ENCODE measurements at places on chromosomes 5 and 9.

DNA sequence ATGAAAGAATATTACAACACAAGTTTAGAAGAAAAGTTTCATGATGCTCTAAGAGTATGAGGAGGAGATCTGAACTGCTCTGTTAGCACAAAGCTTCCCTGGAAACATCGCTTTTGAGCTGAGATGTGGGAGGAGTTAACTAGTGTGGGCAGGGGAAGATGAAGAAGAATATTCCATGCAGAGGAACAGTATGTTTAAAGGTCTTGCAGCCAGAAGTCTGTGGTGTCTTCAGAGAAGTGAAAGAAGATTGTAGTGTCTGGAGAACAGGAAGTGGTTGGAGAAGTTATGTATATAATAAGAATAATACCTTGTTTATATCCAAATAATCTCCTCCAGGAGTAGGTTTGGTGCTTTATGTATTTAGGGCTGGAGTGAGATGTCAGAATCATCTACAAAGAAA lies 406.7 kb downstream of the MAN2A1 start:
- DNase-seq = no peak

DNA sequence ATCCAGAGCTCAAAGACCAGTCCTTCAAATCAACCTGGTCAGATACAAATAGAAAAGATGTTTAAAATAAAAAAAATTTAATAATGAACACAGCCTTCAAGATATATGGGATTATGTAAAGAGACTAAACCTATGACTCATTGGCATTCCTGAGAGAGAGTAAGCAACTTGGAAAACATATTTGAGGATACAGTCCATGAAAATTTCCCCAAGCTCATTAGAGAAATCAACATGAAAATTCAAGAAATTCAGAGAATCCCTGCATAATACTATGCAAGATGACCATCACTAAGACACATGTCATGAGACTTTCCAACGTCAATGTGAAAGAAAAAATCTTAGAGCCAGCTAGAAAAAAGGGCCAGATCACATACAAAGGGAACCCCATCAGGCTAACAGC lies 512.9 kb upstream of the PTGER4 start:
- no peak for DNase-seq

DNA sequence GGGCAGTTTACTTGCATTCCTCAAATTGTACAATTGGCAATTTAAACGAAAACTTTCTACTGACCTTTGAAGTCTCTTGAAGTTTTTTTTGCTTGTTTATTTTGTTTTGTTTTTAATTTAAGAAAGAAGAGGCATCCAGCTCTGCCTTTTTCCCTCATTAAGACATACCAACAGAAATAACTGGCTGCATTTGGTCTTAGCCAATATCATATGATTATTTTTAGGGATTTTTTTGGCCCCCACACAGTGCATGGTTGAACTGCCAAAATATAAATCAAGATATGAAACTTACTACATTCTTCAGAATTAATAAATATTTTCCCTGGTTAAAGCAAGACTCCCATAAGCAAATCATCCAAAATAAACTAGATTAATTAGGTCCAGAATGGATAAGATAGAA lies 79.4 kb downstream of the ALDH1A1 start:
- DNase-seq = no peak

DNA sequence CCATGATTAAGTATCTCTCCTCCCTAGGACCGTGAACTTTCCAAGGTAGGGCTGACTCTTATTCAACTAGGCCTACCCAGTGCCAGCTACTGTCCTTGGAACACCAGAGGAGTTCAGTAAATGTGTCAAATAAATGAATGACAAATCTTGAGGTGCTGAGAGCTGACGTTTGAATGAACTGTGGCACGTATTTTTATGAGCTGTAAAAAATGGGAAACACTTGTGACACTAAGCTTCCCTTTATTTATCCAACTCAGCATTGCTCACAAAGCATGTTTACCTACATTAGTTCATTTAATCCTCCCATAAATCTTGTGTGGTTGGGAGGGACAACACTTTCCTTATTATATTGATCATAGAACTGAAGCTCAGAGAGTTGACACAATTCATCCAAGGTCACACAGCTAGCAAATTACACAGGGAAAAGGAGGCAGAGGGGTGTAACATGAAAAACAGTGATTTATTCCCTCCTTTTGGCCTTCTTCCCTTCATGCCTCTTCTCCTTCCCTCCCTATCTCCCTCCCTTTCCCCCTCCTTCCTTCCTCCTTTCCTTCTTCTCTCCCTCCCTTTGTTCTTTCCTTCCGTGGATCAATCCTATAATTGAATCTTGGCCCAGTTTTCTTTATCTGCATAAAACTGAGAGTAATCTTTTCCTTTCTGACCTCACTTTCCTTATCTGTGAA lies 412.6 kb downstream of the DMRT2 start:
- DNase-seq = no peak

DNA sequence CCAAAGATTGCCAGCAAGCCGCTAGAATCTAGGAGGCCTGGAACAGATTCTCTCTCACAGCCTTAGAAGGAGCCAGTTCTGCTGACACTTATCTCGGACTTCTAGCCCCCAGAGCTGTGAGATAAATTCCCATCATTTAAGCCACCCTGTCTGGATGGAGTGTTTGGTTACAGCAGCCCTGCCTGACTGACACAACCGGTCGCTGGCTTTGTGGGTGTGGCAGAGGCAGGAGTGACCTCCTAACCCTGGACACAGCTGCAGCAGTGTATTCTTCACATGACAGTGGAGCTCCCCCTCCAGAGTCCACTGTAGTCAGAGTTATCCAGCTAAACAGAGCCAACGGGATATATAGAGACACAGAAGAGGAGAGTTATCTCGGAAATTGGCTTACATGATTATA lies 21.2 kb upstream of the IL17B start:
- DNase-seq = peak; percentile 87

DNA sequence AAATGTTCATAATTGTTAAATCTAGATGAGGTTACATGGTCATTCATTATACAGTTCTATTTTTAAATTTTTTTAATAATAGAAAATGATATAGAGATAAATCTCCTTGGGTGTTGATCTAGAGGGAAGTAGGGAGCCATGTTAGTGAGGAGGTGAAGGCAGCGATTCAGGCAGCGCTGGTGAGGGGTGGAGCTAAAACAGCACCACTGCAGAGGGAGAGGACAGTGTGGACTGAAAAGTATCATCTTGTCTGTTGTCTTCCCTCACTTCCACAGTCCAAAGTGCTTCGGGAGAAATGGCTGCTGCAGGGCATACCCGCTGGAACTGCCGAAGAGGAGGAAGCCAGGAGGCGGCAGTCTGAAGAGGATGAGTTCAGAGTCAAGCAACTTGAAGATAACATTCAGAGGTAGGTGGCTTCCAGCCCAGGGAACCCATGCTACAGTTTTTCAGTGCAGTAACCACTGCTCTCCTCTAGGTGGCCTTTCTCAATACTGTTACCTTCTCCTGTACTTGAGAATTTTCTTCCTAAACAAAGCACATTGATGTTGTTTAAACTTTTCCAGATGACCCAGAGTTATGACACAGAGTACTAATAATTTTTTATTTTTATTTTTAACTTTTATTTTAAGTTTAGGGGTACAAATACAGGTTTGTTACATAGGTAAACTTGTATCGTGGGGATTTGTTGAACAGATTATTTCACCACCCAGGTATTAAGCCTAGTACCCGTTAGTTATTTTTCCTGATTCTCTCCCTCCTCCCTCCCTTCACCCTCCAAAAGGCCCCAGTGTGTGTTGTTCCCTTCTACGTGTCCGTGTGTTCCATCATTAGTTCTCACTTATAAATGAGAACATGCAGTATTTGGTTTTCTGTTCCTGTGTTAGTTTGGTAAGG lies 100.5 kb downstream of the PALM2AKAP2 start:
- peak; percentile 31 for DNase-seq

- no peak for DNase-seq
Measured at GRCh38 chr9:87567571-87567970, 69.9 kb downstream of the DAPK1 start.

- DNase-seq = no peak
Measured at GRCh38 chr5:163309914-163310313, 127.5 kb upstream of the CCNG1 start.

- no peak for DNase-seq
Measured at GRCh38 chr5:68342693-68343092, 127.1 kb downstream of the PIK3R1 start.

- no peak for DNase-seq
Measured at GRCh38 chr9:73183428-73183827, 31.8 kb downstream of the ANXA1 start.

GRCh38 chr9:76605321-76605900 lies 146.4 kb downstream of the GCNT1 start:
- no peak for DNase-seq

- peak; percentile 54 for DNase-seq
Measured at GRCh38 chr5:129377504-129377903, 82.6 kb upstream of the ADAMTS19 start.

DNA sequence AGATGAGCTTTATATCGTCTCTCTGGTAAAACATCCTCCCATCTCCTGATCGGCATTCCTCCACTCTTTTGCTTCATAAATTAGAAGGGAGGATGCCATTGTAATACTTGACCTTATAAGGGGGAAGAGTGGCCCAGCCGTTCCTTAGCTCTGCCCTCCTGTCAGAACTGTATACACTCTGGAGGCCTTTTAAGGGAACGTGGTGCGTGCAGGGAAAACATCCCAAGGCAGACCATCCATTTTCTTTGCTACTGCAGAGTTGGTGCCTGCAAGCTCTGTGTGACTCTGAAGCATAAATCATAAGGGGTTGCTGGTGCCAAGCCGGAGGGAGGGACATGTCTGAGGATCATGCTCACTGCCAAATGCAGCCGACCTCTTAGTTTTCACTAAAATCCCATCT lies 90.4 kb downstream of the PGM5 start:
- no peak for DNase-seq

- no peak for DNase-seq
Measured at GRCh38 chr5:78821536-78822021, 163.5 kb downstream of the ARSB start.

DNA sequence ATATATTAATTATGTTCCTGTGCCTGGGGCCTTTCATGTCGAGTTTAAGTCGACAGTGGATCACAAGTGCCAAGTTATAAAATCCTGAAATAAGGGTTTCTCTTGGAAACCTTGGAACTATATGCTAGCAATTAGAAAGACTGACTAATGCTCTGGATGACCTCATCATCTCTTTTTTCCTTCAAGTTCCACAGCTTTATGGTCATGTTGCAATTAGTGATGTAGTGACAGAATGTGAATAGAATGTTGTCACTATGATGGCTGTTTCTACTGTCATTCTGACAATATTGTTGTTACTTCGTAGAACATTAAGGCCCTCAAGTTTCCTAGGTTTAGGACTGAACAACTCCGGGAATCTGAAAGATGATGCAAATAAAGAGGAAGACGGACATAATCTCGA lies 368.0 kb upstream of the SEMA6A start:
- no peak for DNase-seq

- DNase-seq = no peak
Measured at GRCh38 chr5:10400831-10401230, 40.8 kb upstream of the ROPN1L start.

- no peak for DNase-seq
Measured at GRCh38 chr5:15513431-15513830, 13.5 kb downstream of the FBXL7 start.

DNA sequence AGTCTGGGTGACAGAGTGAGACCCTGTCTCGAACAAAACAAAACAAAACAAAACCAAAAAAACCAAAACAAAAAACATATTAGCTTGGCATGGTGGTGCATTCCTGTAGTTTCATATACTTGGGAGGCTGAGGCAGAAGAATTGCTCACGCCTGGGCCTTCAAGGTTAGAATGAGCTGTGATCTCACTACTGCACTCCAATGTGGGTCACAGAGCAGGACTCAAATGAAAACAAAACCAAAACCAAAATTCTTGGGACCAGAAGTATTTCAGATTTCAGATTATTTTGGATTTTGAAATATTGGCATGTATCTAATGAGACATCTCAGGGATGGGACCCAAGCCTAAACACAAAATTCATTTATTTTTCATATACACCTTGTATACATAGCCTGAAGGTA lies 80.2 kb downstream of the TMC1 start:
- no peak for DNase-seq

- no peak for DNase-seq
Measured at GRCh38 chr5:153816870-153817269, 221.8 kb downstream of the FAM114A2 start.

DNA sequence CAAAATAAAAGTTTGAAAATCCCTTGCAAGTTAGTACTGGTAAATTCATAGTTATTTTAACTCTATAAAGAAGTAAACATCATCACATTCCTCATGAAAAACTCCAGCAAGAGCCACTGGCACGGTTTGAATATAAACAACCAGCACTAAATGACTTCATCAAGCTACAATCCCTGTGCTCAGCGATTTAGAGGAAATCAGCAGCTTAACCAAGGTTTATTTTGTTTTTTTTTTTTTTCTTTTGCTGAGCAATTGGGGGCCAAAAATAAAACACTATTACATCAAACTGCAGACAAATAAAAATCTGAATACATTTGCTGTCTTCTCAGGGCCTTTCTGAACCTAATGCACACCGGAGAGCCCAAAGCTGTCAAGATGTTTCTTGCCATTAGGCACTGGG lies 106.2 kb upstream of the SLC24A2 start:
- no peak for DNase-seq

DNA sequence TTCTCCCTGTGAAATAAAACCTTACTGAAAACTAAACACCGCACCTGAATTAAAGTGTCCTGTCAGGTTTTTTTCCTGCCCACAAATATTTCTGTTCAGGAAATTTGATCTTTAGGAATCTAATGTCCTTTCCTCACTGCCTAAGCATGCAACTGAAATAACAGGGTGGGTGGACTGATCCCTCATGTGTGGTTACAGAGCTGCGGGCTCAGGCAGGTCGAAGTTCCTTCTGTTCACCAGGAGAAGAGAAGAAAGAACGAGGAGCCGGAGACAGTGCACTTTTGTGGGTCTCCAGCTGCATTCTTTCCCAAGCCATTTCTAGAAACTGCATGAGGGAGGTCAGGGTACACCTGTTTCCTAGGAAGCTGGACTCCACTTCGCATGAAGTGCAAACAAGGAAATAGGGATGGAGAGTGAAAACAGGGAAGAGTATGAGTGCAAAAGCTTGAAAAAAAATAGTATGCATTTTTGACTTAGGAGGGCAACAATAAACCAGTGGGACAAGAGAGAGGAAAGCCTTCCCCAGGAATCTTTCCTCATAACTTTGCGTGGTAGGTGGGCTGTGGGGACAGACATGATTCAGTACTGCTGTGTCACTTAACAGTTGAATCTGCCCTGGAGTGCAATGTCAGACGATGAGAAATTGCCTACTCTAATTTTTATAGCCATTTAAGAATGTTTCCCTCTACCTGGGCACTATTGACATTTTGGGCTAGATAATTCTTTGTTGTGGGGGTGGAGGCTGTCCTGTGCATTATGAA lies 60.3 kb downstream of the GCNT1 start:
- no peak for DNase-seq

GRCh38 chr5:135883026-135883425 lies 12.6 kb downstream of the IL9 start:
- DNase-seq = no peak

- DNase-seq = no peak
Measured at GRCh38 chr5:52771343-52772039, 16.2 kb upstream of the ITGA1 start.

GRCh38 chr5:28896949-28897348 lies 1858.6 kb upstream of the CDH9 start:
- DNase-seq = peak; percentile 10

- no peak for DNase-seq
Measured at GRCh38 chr5:32960340-32961058, 249.4 kb downstream of the NPR3 start.
